Esophagus mucosa (tissue), 1 donor: ENCODE measurements at places on chromosomes 4 and X.

DNA sequence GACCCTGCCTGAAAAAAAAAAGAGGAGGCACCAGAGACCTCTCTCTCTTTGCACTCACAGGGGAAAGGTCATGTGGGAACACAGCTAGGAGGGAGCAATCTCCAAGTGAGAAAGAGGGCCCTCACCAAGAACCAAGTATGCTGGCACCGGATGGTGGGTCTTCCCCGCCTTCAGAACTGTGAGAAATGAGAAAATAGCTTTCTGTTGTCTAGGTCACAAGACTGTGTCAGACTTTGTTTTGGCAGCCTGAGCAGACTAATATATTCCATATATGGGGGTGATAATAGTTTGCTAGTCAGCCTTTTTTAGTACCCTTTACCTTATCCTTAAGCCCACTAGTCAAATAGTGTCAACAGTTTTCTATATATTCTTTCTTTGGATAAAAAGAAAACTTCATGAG is 193.0 kb downstream of the TRIML1 start:
- no peak for ATAC-seq

GRCh38 chr4:11455201-11455835 is 26.6 kb upstream of the HS3ST1 start:
- ATAC-seq, result no peak

GRCh38 chr4:144597171-144597570 is 48.8 kb upstream of the HHIP start:
- ATAC-seq, result no peak

- no peak for ATAC-seq
Observed at GRCh38 chr4:122045533-122045932, 93.7 kb upstream of the TRPC3 start.
